Sciatic nerve (tissue), 2 donors: ENCODE measurements at places on chromosomes 16 and 17.

DNA sequence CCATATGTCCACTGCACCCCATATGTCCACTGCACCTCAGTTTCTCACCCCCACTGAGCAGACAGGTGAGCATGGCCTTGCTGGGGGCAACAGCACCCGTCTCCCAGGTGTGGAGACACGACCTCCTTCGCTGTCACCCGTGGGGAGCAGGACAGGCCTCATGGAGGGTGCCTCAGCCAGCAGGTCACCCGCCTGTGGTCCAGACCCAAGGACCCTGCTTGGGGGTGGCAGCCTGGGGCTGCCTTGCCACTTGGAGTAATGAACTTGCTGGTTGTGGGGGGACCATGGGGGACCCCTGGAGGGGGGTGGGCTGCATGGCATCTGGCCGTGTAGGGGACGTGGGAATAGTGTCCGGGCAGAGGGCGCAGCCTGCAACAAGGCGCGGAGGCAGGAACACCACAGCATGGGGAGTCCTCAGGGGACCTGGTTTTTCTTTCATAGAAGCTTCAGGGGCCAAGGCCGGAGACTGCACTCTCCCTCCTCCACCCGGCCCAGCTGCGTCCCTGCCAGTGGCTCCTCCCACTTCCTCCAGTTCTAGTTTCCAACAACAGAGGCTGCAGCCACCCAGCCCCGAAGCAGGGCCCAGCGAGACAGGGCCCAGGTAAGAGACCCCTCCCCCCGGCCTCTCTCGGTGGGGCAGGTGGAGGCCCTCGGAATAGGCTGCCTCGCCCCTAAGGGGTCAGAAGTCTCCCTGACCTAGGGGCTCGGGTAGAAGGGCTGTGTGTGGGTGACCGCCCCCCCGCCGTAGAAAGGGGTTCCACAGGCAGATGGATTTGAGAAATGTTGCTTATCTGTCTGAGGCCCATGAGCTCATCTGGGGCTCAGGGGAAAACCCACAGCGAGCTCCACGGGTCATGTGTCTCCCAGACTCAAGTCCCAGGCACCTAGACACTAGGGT is at the start of gene NHLRC4:
Gene NHLRC4, plus strand, starts transcription at position 531 of the 898 bp plus-strand sequence. CDS start 1,043 bp downstream, outside the sequence.
- DNase-seq = peak; percentile 86

DNA sequence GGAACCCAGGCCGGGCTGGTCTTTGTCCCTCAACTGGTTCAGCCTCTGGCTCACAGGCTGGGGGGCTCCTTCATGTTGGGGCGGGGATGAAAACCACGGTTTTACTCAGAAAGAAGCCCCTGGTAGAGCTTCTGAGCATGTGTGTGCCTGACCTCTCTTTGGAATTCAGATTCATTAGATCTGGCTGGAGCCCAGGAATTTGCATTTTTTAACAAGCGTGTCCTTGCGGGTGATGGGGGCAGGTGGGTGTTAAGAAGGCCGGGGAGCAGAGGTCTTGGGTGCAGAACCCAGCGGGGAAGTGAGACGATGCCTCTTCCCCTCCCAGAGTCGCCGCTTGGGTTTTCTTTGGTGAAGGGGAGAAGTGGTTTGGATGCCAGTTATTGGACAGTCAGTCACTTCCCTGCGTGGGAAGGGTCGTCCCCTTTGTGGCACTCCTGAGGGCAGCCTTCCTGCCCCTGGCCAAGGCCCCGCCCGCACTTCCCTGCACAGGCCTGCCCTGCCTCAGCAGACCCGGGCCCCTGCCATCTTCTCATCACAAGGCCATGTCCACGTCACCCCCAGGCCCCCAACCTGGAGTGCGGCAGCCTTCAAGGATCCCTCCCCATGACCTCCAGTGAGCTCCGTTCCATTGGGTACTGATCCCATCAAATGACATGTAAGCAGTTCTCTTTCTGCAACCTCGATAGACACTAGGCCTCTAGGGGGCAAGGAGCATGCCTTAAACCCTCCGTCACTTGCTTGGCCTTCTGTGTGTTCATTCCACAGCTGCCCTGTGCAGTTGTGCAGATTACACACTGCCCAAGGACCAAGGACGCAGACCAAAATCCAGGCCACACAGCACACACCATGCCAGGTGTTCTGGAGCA is 177.7 kb upstream of the CIBAR2 start:
- no peak for DNase-seq

DNA sequence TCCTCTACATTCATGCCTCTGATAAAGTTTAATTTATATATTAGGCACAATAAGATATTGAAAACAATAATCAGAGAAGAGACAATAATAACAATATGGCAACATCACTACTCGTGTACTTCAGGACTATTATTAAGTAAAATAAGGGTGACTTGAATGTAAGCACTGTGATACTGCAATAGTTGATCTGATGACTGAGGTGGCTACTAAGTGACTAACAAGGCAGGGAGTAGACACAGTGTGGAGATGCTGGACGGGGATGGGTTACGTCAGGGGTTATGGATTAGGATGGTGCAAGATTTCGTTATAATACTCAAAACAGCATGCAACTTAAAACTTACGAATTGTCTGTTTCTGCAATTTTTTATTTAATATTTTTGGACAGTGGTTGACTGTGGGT is 32.5 kb downstream of the CYLD start:
- no peak for DNase-seq

GRCh38 chr17:20235747-20236146 is 226.6 kb downstream of the SPECC1 start:
- no peak for DNase-seq

- DNase-seq = no peak
These were observed 40.6 kb upstream of the CACNG4 start for GRCh38 chr17:66923886-66924285.

DNA sequence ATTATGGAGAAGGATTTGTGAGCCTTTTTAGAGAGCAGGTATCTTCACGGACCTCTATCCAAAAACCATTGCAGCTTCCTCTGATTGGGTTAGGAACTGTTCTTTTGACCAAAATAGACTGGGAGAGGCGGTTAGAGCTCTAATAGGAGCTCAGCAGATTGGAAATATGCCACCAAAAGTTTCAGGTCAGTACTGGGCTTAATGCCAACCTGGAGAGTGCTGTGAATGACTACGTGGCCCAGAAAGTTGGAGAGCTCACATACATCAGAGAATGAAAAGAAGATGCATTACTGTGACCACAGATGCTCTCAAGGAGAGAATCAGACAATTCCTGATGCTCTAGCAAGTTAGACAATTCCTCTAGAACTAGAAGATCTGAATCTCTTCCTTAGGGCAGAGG is 86.5 kb downstream of the ABCA8 start:
- DNase-seq = no peak

DNA sequence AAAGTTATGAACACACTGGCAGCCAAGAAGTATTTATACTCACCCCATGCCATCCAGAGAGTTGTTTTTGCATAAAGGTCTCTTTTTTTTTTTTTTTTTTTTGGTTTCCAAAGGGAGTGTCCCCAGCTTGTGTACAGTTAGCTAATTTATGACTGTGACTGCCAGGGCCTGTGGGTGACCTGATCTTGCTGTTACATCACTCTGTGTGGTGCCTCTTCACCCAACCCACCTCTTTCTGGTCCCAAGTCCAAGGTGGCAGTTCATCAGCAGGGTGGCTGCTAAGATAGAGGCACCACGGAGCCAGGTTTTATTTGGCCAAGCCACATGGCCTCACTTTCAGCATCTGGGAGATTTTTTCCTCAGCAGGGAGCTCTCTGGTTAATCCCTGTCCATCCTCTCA is at the start of gene NOS2:
Gene NOS2, minus strand, starts transcription at position 8 of the 400 bp plus-strand sequence. CDS start 1,720 bp downstream, outside the sequence.
- DNase-seq = no peak

GRCh38 chr16:3007957-3008689 is 4.6 kb upstream of the CLDN9 start:
- DNase-seq = no peak

GRCh38 chr17:42982266-42982665 is 1.9 kb downstream of the RUNDC1 start:
- no peak for DNase-seq

DNA sequence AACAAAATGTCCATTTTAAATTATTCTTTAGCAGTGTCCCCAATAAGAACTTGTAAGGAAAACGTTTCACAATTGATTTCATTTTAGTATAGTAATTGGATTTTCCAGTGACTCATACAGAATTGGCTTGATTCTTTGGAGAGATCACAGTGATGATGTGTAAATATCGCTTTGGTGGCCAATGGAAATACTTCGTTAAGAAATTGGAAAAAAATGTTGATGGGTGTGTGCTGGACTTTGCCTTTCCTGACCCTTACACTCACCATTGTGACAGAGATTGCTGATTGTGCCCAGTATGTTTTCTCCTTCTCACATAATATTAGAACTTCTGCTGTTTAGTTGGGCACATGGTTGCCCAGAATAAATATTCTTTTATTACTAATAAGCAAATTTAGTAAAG is 7.4 kb upstream of the EFCAB13 start:
- no peak for DNase-seq

DNA sequence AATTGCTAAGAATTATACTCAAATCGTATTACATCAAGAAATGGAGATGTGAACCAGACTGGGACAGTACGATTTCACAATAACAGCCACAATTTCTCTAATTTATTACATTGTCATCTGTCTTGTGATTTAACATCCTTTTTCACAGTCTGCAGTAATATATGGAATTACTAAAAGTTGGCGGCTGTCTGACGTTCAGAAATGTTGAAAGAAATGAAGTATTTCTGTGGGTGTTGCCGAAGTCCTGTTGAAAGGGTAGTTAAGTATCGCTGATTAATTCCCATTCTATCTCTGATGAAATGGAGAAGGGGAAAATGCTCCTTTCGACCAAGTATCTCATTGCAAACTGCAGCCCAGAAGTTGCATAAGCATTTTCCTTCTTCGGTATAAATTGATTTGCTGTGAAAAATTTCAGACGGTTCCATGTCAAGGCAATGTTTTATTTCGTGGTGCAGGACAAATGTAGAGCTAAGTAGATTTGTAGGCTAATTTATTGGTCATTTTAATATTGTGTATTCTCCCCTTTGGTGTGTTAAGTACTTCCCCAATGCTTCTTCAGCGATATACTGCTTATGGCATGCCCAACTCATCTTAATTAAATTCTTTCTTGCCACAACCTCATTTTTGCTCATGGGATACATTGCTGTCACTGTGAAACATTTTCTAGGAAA is 775.2 kb upstream of the RBFOX1 start:
- DNase-seq = no peak

DNA sequence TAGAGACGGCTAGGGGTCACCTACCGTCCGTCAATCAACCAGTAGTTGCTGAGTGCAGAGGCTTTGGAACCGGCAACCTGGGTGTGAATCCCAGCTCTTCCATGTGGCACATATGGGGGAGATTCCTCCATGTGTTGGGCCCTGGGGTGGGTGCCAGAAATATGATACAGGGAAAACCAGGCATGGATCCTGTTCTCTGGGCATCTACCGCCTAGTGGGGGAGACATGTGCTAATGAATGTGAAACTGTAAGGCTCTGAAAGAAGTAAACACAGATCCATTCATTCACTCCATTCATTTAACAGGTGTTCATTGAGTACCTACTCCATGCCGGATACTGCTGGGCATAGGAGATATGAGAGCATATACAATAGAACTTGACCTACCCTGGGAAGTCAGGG is 39.5 kb upstream of the SDK2 start:
- no peak for DNase-seq

DNA sequence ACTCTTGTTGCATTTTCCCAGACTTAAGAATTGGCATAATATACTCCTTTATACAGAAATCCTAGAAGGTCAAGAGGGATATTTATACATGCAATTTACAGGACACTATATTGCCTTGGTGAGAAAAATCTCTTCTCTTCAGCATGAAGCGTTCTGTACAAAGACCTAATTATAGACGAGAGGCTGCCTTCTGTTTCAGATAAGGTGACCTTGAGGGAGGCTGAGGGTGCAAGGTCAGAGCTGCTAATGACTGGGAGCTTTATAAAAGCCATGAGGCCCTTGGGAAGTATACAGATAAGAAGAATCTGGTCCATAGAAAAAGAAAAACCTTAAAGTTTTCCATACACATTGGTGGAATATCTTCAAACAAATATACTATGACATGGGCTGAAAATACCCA is 156.3 kb upstream of the SOX9 start:
- no peak for DNase-seq

DNA sequence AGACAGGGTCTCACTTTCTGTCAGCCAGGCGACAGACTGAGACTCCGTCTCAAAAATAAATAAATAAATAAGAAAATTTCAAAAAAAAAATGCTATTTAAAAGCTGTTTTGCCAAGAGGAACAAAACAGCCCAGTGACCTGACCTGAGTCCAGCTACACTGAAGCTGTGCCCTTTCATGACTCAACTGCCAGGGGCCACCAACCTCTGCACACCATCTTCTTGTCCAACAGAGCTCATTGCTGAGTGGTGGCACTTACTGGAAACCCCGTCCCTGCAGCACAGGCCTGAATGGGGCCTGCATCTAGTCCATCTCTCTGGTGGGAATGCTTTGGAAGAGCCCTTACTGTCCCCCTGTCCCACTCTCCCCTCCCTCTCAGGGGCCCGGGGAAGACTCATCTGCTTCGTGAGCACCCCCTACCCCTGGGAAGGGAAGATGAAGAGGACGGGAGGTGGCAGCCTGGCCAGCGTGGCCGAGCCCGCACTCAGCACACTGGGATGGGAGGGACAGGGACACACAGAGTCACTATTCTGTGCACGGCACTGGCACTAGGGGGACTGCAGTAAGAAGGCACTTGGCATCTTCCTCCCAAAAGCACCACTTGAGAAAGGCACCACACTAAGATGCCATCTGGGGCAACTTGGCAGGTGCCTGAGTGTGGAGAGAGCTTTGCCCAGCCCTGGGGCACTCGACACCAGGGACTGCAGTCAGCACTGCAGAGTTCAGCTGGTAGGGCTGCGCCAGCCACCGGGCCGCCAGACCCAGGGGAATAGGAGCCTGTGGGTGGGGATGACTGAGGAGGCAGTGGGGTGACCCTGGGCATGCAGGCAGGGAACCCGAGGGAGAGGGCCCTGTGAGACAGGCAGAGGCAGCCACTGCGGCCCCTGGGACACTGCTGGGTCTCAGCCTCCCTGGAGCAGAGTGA is 13.5 kb downstream of the FBXO31 start:
- DNase-seq = no peak

DNA sequence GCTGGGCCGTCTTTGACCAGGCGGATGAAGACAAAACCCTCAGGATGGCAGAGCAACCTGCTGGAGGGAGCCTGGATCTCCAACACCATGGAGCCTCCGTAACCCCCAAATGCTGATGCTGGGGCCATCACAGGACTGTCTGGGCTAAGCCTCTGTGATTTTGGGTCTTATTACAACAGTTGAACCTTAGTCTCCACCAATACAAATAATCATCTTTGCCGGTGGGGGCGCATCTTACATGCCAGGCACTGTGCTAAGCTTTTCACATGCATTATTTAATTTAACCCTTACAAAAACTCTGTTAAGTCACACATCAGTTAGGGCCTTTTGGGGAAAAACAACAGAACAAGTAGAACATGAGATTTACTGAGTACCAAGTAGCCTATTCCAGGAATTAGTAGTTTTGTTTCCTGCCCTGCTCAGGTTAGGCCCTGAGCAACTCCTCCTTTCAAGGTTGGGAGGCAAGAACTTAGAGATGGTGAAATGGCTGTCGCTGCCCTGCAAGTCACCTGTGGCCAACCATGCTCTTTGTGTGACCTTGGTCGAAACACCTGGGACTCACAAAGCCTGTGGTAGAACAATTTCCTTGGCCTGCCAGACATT is 8.9 kb upstream of the ITGAM start:
- no peak for DNase-seq
